ENCODE measurements at places on chromosomes 5 and 9.
A peak's percentile ranks its signal among the peaks of the same experiment; 100 is the strongest.

DNA sequence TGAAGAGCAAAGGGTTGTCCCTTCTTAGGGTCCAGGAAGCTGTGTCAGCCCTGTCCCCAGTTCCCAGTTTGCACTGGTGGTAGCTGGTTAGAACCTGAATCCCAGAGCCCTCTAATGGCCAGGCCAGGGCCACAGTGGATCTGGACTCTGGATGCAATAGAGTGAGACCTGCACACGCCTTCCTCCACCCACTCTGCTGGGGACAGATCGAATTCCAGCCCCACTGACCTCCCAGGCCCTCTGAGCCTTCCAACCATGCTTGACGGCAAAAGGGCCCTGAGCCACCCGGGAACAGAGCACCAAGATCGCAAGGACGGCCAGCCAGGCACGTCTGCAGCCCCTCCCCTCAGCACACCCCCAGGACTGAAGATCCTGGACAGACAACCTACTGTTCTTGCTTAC, 23.7 kb downstream of the NAIF1 start:
- no peak for DNase-seq

- DNase-seq = no peak
Observed at GRCh38 chr5:53066088-53066487, 43.5 kb downstream of the MOCS2 start.

- DNase-seq = no peak
Observed at GRCh38 chr5:115439639-115440038, 104.9 kb downstream of the FEM1C start.

- no peak for DNase-seq
Observed at GRCh38 chr9:133261103-133261752, 13.8 kb downstream of the ABO start.

DNA sequence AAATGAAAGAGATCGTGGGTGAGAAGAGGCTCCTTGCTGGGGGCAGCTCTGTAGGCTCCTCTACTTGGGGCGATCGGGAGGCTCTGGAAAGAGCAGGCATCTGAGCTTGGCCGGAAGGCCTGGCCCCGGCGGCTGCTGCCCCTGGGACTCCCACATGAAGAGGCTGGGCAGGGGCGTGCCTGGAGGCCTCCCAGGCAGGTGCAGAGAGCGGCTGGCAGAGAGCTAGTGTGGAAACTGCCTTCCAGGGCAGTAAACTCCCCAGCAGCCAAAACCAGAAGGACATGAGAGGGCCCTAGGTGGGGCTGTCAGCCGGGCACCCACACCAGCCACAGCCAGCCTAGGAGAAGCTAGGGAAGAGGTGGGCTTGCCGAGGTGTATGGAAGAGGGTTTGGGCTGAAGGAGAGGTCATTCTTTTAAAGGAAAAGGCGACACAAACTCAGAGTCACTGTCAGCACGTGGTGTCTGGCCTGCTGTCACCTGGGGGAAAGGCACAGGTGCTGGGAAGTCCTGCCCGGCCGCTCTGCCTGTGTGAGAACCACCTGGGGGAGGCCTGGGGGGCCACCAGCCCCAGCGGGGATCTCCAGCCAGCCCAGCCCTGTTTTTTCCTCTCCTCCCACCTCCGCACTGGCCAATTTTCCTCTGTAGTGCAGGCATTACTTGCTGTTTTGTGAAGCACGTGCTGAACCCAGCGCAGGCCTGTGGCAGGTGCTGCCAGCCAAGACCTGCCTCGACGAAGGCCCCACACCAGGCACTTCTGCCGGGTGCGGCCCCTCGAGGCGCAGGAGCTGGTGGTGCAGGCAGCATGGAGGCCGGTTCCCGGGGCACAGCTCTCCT, 44.8 kb upstream of the EGFL7 start:
- no peak for DNase-seq

DNA sequence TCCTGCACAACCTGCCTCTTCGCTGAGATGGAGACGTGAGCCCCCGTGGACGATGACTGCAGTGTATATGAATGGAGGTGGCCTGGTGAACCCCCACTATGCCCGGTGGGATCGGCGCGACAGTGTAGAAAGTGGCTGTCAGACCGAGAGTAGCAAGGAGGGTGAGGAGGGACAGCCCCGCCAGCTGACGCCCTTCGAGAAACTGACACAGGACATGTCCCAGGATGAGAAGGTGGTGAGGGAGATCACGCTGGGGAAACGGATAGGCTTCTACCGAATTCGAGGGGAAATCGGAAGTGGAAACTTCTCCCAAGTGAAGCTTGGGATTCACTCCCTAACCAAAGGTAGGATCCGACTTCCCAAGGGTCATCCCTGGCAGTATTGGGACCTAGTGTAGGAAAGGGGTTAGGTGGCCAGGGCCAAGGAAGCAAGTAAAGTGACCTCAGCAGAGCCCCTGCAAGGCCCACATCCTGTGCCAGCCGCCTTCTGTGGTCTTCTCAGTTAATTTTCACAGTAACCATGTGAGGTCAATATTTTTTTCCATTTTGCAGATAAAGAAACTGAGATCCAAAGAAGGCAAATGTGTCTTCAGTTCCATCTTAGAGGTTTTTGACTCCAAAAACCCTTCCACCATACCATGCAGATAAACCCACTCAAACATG, 53.8 kb downstream of the NIM1K start:
- no peak for DNase-seq

- DNase-seq = peak; percentile 41
Observed at GRCh38 chr9:137307255-137308056, 5.4 kb upstream of the NRARP start.

DNA sequence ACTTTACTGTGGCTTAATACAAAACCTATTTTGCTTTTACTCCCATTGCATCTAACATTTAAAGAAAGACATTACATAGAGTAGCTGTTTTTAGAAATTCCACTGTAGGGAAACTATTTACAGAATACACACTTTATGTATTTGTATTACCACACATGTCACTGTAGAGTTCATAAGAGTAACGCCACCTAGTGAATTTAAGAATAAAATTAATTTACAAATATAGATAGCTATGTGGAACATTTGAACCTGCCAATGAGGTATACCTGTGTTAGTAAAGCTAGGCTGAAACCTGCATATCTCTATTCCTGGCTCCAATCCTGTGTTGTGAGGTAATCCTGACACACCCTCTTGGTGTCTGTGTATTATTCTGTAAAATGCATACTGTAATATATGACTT, 234.4 kb downstream of the MAST4 start:
- peak; percentile 14 for DNase-seq

DNA sequence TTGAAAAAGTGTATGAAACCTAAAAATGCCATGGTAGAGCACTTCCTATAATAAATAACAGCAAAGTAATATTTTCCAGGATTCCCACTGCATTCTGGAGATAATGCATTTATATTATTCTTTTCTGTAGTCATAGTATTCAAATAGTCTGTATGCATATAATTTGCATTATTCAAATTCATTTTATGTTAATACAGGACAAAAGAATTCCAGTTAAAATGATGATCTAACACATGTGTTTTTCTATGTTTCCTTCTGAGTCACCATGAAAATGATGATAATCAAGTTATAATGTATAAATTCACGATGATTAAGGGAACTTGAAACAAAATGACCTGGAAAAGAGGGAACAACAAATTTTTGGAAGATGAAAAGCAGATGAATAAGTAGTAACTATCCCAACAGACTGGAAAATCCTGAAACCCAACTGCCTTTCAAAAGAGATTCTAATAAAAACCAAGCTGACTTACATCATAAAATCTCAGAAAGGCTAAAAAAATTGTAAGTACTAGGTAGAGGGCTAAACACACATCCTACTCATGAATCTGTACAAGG, 358.6 kb upstream of the PAPPA start:
- no peak for DNase-seq

DNA sequence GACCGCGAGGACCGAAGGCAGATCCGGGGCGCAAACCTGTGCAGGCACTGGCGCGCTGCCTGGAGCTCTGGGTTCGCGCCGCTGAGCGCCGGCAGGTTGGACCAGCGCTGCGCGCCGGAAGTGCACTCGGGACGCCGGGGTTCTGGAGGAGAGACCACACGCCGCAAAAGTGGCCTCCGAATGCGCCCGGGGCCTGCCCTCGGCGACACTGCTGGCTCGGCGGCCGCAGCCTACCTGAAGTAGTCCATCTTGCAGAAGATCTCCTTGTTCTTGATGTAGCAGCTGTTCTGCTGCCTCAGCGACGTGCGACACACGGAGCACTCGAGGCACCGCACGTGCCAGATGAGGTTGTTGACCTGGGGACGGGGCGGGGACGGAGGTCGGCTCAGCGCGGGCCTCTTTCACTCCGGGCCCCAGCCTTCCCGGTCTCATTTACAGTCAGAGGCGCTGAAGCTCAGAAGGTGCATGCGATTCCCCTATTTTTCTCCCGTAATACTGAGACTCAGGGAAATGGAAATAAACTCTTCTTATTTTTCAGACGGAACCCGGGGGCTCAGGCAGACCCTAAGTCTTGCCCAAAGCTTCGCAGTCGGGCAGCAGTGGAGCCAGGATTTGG, 2.5 kb downstream of the LHX6 start:
- DNase-seq = no peak

GRCh38 chr5:124504081-124504916, 242.1 kb downstream of the ZNF608 start:
- DNase-seq = no peak

- no peak for DNase-seq
Observed at GRCh38 chr9:129609486-129610212, 11.3 kb downstream of the C9orf50 start.

GRCh38 chr9:33868440-33868973, 51.5 kb downstream of the UBE2R2 start:
- no peak for DNase-seq

- DNase-seq = peak; percentile 31
Observed at GRCh38 chr9:96680812-96681499, 25.8 kb upstream of the PRXL2C start.
